Frontal cortex (tissue), 4 donors: ENCODE measurements at places on chromosomes 3 and 15. TPM values are rescaled to one million over a fixed set of nuclear protein-coding genes. Genes with fewer than 3 reads are reported as not detected.
A peak's percentile ranks its signal among the peaks of the same experiment; 100 is the strongest.

GRCh38 chr15:82642656-82643055, 4.5 kb downstream of the CPEB1 start:
- DNase-seq: no peak

DNA sequence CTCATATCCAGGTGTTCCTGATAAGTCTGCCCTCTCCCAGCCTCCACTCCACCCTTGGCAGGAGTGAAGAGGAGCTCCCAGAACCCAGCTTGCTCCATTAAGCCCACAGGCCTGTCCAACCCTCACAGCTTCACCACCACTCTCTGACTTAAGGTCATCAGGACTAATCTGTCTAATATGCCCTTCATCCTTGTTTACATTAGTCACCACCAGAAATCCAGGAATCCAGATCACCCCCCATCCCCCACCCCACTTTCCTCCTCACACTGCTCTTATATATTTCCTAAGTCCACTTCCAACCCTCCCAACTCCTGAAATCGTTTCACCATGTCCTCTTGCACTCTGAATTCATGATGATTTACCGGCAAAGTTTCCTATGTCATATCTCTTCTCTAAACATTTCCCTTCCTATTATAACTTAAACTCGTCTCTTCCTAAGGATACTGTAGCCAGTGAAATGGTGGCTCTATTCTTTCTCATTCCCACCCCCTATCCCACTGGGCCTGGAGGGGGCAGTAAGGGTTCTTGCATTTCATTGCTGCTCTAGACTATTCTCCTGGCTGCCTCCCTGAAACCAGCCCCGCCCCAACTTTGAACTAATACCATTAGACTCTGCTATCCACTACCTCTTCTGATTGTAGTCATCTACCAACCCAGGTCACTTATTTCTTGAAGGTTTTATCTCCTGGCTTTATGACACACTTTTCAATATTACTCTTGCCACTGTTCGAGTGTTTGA, 43.4 kb downstream of the PPP2R3A start:
- DNase-seq: no peak

DNA sequence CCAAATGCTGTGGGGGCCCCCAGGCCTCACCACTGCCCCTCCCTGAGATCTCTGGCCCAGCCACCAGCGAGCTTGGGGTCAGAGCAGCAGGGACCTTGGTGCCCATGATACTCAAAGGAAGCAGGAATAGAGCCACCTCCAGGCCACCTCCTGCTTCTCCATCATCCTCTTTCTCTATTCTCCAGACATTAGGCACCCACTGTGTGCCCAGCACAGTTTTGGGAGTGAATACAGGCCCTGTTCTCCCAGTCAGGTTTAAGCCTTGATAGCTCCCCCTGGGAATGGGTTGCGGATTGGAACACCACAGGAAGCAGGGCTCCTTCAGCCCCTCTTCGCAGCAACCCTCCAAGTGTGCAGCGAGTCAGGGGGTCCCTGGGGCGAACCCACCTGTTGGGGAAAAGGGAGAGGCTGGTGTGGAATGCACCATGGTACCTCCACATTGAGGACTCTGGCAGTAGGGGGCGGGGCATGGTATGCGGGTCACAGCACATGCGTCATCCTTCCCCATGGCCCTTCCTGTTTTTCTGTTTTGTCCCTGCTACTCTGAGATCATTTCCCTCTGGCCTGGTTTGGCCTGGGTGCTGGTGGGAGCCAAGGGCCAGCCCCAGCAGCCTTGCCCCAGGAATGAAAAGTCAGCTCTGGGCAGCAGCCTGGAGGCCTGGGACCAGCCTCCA, 14.2 kb upstream of the SEMA3B start:
- DNase-seq: peak; percentile 67

- DNase-seq: no peak
Measured at GRCh38 chr3:12445523-12446240, 38.6 kb upstream of the TSEN2 start.

- no peak for DNase-seq
Measured at GRCh38 chr3:140031170-140031569, 96.2 kb downstream of the CLSTN2 start.

DNA sequence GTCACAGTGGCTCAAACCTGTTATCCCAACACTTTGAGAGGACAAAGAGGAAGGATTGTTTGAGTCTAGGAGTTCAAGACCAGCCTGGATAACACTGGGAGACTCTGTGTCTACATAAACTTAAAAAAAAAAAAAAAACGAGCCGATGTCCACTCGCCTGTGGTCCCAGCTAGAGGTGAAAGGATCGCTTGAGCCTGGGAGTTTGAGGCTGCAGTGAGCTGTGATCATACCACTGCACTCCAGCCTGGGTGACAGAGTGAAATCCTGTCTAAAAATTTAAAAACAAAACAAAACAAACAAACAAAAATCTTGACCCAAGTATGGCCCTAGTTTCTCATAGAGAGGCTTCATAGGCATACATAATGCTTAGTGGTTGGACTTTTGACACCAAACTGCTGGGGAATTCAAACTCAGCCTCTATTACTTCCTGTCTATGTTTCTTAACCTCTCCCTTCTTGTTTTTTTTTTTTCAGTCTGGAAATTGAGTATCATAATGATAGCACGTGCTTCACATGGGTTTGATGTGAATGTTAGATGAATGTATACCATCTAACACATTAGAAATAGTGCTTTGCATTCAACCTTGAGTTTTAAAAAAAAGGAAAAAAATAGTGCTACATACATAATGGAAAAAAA, 46.4 kb upstream of the CAPN7 start:
- DNase-seq: no peak

GRCh38 chr3:124707656-124708062, 22.6 kb upstream of the UMPS start:
- no peak for DNase-seq

- no peak for DNase-seq
Measured at GRCh38 chr3:98209244-98209643, 42.7 kb downstream of the OR5H15 start.

Gene SEMA5B
- 9.0 TPM for total RNA-seq

Gene PRR20G
- total RNA-seq: not detected

Gene HCN4
- total RNA-seq: 3.3 TPM
